ENCODE measurements at places on chromosomes 16 and 17.
A peak's percentile ranks its signal among the peaks of the same experiment; 100 is the strongest.

DNA sequence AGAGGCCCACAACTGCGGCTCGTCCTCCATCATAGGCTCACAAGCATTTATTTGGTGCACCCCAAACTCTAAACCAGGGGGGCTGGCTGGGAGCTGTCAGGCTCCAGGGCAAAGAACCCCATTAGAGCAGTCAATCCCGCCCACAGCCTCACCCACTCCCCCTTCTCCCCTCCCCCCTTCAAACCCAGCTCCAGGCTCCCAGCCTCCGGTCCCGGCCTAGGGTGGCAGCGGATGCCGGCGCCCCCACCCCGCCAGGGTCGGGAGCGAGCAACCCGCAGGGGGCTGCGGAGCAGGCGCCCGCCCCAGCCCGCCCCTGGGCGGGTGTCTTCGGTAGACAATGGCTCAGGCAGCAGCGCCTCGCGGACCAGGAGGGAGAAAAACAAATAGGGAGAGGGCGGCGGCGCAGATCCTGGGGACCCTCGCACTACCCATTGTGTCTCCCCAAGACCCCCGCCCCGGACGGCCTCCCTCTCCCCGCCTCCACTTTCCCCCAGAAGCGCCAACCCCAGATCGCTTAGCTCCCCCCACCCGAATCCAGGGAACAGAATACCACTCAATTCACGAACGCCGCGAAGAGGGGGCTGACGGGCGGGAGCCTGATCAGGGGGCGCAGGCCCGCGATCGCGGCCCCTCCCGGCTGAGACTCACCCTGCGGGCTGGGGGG is 572 bp downstream of the FAM171A2 start:
- DNase-seq = no peak

DNA sequence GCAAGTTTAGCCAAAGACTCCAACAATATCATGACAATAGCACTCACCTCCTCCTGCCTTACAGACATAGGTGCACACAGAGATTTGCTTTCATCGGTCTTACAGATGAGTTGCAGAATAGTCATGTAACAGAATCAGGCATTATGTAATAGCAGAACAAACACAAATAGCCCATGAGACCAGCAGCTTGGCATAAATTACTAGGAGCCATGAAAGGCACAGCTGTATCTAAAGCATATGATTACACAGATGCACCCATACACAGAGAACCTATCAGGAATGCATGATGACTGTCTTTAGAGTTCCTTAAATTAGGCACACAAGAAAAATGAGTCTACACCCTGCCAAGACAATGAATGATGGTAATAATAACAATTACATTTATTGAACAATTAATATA is 342.0 kb upstream of the XYLT1 start:
- no peak for DNase-seq

DNA sequence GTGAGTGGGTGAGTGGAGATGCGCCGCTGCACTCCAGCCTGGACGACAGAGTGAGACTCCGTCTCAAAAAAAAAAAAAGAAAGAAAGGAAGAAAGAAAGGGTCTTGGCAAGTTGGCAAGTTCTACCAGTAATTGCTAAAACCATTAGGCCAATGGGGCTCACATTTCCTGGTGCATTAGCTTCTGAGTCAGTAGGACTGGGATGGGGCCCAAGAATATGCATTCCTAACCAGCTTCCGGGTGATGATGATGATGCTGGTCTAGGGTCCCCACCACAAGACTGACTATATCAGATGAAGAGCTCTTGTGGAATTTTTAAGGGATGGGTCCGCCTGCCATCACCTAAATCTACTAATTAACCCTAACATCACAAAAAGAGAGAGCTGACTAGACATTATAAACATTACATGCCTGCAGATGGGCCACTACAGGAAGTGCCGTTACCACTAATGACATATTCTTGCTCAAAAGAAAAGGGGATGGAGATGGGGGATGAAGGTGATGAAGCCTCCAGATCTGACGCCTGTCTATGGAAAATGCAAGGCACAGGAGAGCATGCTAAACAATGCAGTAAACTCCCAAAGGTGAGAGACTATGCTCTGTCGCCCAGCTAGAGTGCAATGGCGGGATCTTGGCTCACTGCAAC is 13.1 kb downstream of the MYH11 start:
- DNase-seq = no peak

DNA sequence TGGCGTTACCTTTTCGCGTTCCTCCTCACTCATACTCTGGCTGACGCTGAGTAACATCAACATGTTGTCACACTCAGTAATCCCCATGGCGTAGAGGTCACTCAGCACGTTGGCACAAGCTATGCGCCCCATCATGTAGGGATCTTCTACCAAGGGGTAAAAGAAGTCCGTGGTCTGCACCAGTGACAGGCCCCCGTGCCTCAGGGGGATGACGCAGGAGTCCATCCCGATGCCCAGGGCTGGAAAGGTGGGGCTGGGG is 596 bp downstream of the SEPHS2 start:
- DNase-seq = no peak

DNA sequence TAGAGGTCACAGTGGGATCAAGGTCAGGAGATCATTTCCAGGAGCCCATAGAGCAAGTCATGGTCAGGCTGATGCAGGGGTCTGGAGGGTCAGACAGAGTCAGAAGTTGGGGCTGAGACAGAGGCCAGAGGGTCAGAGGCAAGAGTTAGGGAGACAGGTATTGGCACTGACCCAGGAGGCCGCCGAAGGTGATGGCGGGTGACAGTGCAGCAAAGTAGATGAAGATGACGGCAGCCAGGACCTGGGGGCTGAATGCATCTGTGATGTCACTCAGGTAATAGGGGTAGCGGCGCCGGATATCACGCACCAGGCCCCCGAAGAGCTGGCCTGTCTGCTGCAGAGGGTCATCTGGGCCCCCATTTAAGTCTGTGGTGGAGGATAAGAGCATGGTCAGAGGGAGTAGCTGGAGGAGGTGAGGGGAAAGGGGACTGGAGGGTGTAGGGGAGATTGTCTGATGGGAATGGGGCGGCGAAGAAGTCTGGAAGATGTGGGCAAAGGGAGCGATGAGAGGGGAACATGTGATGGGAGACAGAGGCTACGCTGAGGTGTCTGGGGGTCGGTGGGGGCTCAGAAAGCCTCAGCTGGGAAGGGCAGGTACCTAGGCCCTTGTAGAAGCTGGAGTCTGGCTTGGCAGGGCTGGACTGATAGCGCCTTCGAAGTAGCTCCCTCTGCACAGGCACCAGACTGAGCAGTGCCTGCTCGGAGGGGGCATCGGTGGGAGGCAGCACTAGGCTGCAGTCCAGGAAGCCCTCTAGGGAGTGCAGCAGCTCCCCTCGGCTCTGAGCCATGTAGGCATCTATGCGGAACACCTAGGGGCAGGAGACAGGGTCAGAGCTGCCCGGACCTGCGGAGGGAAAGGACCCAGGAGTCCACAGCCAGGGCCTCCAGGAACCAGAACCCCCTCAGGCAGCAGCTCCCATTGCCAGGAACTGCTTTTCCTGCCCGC is 9.8 kb downstream of the SLC4A1 start:
- DNase-seq = no peak

GRCh38 chr16:53147500-53148065 is 92.8 kb downstream of the CHD9 start:
- DNase-seq = no peak

GRCh38 chr16:21646721-21647561 is 5.5 kb downstream of the IGSF6 start:
- DNase-seq = no peak

- DNase-seq = no peak
These were observed 941 bp downstream of the PDK2 start for GRCh38 chr17:50096092-50096491.

DNA sequence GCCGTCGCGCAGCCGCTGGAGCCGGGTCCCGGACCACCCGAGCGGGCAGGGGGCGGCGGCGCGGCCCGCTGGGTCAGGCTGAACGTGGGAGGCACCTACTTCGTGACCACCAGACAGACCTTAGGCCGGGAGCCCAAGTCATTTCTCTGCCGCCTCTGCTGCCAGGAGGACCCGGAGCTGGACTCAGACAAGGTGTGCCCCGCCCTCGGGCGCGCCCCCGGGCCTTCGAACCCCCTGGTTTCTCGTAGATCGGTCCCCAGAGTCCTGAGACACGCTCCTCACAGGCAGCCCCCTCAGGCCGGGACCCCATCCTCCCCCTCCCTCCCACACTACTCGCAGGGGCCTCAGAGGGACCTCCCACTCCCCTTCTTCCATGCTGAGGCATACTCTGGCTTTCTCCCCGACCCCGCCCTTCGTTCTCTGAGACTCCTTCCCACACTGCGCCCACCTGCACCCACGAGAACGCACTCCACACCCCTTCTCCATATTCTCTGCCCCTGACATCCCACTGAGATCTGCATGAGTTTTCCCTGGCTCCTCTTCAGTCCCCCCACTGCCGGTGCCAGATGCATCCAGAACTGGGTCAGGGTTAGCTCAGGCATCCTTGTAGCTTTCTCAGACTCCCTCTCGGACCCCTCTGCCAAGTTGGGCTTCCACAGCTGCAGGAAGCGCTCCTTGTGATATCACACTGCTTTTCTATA is 523 bp downstream of the KCTD2 start:
- no peak for DNase-seq

DNA sequence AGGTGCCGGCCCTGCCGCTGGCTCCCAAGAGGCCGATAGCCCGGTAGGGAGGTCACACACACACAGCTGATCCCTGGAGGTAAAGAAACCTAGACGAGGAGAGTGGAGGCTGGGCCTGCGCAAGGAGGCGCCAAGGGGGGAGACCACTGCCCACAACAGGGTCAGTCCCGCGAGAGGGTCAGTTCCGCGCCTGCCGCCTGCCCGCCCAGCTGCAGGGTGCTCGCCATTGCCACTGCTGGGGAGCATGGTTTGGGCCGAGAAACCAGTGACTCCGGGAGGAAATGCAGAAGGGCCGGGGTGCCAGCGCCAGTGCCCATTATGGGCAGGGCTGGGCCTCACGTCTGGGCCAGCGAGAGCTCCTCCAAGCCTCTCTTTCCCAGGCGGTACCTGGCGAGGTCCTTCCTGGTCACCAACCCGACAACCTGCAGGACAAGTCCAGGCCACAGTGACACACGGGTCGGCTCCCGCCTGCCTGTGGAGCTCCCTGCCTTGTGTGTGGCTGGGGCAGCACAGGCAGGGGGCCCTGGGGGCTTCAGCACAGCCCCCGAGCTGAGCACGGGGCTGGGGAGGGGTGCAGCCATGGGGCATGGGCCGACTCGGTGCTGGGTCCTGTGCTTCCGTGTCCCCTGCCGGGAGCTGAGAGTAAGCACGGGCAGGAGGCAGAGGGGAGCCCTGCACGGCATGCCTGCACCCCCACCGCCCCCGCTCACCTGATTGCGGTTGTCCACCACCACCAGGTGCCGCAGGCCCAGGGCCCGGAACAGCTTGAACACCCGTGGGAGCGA is 2.1 kb upstream of the CCDC154 start:
- DNase-seq = no peak

- no peak for DNase-seq
These were observed 12.7 kb downstream of the LIG3 start for GRCh38 chr17:34993031-34993430.

- peak; percentile 87 for DNase-seq
These were observed at the start of gene XYLT2 for GRCh38 chr17:50345432-50346312. TSS of gene XYLT2 (plus strand) at chr17:50346126. CDS start at chr17:50346141, 15 bp downstream.

DNA sequence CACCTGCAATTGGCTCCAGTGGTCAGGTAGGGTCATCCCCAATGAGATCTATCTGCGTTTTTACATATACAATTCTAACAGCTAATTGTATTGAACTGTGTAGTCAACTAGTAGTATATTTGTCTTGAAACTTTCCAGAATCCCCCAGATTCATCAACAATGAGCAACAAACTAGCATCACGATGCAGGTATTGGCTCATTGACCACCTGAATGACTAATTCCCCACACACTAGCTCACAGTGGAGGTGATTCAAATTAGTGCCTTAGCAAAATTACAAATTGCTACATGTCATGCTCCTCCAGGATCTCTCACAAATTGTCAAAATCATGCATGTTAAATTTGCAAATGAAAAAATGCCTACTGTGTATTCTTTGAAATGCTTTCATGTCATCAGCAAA is 62.8 kb upstream of the MPHOSPH6 start:
- DNase-seq = no peak

- no peak for DNase-seq
These were observed 28.0 kb downstream of the IL21R start for GRCh38 chr16:27429981-27430441.

- no peak for DNase-seq
These were observed 232.8 kb downstream of the BCAS3 start for GRCh38 chr17:60910415-60910814.

- DNase-seq = peak; percentile 77
These were observed 31.0 kb downstream of the MYH10 start for GRCh38 chr17:8599351-8600011.

Measured in putamen (tissue), 1 donor.